G401 (cell line): ENCODE measurements at places on chromosomes 5 and 9. TPM values are rescaled to one million over a fixed set of nuclear protein-coding genes. Genes with fewer than 3 reads are reported as not detected.

ZNF354C gene
- 0.24 and 0.43 TPM in 2 replicates for total RNA-seq

NUP188 gene
- total RNA-seq: 33.2 and 68.6 TPM in 2 replicates

LCN15 gene
- not detected in 2 replicates for total RNA-seq

CCL21 gene
- total RNA-seq: not detected in 2 replicates

GRCh38 chr5:79795764-79796398 lies 106.2 kb downstream of the CMYA5 start:
- peak; percentile 82 for DNase-seq

DNA sequence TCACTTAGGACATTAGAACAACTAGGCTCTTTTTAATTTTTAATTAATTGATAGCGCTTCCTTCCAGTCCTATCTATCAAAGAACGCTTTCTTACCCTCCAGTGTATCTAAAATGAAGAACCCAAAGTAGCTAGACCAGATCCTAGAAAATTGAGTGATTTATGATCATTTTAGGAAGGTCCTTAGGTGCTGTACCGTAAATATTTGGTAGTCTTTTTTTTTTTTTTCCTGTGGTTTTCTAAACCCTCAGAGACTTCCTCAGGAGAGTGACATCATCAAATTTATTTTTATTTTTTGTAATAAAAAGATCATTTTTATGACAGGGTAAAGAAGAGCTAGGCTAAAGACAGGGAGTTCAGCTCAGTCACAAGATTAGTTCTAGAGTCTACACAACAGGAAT lies 197.4 kb downstream of the WDR70 start:
- no peak for DNase-seq

- DNase-seq: no peak
Measured at GRCh38 chr9:121652838-121653231, 1.4 kb downstream of the DAB2IP start.

DNA sequence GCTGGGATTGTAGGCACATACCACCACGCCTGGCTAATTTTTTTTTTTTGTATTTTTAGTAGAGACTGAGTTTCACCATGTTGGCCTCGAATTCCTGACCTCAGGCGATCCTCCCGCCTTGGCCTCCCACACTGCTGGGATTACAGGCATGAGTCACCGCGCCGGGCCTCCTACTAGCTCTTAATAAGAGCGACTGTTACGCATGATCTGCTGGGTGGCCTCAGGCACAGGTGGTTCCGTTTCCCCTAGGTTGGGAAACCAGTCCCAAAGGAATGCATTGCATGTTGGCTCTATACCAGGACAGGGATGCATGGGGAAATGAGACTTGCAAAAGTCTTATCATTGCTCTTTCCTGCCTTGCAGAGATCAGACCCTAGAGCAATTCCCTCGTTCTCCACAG lies 184.7 kb upstream of the PPP1R26 start:
- no peak for DNase-seq

DNA sequence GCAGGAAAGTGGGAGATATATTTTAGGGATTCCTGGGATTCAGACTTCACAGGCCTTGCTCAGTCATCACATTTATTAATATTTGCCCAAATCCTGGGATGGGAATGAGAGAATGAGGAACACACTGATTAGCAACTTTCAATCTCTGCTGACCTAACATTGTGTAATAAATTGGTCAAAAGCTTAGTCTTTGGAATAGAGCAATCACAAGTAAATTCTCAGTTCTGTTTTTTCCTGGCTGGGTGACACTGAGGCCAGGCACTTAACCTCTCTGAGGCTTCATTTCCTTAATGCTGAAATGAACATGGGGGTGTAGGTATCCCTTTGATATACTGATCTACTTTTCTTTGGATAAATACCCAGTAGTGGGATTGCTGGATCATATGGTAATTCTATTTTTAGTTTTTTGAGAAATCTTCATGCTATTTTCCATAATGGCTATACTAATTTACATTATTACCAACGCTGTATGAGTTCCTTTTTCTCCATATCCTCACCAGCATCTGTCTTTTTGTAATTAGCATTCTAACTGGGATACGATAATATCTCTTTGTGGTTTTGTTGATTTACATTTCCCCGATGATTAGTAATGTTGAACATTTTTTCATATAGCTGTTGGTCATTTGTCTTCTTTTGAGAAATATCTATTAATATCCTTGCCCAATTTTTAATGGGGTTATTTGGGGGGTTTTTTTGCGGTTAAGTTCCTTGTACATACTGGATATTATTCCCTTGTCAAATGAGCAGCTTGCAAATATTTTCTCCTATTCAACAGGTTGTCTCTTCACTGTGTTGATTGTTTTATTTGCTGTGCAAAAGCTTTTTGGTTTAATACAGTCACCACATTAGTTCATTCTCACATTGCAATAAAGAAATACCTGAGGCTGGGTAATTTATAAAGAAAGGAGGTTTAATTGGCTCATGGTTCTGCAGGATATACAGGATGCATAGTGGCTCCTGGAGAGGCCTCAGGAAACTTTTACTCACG lies 36.8 kb upstream of the NIPBL start:
- DNase-seq: no peak

- DNase-seq: no peak
Measured at GRCh38 chr5:150112201-150113046, 26.1 kb upstream of the CSF1R start.

DNA sequence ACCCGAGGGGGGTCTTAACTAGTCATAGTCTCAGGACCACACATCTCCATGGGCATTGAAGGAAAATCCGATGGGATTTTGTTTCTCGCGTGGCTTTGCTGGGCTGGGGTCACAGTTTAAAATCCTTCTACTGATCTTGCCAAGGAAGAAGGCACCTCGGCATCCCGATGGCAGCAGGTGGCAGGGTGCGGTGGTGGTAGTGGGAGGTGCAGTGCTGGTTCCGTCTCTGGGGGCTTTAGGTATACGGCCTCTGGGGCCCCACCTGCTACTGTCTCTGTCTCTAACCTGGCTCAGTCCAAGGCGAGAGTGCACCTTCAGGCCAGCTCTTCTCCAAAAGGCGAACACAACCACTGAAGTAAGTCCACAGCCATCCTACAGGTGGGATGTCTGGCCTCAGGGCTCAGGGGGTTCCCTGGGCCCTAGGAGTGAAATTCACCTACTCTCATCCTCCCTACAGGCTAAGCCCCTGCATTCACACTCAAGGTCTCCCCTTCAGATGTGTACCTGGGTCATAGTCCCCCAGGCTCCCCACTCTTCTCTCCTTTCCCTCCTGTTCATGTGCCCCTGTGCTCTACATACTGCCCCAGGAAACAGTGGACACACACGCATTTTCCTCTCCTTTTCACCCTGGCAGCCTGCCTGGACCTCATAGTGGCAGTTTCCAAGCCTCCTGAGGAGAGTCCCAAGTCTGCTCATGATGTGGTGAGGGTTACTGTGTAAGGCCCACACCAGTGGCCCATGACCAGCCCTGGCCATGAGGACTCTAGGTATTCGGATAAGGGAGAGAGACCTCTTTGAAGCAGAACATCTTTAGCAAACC lies 736 bp upstream of the FCN2 start:
- DNase-seq: no peak

DNA sequence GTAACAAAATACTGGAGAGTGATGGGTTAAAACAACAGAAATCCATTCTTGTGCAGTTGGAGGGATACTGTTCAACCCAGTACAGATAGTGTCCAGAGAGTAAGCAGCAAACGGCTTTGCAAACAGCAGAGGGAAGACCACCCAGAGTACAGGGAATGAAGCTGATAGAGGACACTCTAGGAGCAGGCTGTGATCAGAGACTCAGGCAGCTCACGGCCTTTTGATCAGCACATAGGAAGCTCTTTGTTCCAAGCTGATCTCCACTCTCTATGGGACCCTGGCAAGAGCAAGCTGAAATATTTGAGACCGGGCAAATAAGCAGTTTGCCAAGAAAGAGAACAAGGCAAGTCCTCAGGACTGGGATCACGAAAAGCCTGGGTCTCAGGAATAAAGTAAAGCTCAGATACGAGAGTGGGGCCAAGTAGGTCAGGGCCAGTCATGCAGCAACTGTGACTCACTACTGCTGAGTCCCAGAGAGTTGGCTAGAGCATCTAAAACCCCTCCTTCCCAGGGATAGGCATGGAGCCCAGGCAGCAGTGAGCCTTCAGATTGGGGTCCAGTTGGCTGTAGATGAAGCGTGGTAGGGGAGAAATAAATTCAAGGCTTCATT lies 52.4 kb downstream of the MELK start:
- peak; percentile 56 for DNase-seq

DNA sequence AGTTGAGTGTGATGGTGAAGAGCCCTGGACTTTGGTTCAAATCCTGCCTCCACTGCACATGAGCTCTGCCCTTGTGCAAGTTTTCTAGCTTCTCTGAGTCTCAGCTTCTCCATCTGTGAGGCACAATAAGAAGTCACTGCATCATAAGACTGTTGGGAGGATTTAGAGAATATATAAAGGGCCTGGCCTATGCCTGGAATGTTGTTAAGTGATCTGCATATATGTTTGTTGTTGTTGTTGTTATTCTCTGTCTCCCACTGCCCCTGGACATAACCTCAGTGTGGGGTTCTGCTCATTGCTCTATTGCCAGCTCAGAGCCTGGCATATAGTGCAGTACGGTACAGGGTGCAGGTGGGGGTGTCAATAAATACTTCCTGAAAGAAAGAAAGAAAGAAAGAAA lies 40.3 kb upstream of the EEIG1 start:
- DNase-seq: no peak

GRCh38 chr5:142450419-142450818 lies 125.6 kb upstream of the SPRY4 start:
- DNase-seq: no peak

DNA sequence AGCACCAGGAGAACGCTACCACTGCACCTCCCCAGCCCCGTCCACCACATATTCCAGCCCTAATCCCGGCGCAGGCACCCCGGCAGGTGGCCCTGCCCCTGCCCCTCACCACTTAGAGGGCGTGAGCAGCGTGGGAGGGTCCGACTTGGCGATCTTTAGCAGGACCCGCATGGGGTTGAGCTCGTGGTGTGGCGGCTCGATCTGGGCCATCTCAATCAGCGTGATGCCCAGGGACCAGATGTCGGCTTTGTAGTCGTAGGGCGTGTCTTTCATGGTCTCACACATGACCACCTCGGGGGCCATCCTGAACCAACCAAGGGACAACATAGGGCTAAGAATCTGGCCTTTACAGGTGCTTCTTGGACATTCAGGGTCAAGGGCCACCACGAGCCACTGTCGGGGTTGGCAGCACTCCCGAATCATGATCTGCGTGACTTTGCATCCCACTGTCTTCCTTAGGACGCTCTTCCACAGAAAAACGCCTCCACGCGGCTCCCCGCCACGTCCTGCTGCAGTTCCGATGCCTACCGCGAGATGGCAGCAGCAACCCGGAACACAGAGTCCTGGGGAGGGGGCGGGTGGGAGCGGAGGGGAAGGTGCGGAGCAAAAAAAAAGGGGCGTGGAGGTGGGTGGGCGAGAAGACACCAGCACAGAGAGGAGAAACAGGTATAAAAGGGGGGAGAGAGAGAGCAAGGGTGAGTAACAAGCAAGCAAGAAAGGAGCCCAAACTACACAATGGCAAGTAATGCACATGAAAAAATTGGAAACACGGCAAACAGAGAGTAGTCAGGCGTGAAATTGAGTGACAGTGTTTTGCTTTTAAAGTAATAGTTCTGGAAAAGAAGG lies 81.3 kb downstream of the STK10 start:
- peak; percentile 73 for DNase-seq

DNA sequence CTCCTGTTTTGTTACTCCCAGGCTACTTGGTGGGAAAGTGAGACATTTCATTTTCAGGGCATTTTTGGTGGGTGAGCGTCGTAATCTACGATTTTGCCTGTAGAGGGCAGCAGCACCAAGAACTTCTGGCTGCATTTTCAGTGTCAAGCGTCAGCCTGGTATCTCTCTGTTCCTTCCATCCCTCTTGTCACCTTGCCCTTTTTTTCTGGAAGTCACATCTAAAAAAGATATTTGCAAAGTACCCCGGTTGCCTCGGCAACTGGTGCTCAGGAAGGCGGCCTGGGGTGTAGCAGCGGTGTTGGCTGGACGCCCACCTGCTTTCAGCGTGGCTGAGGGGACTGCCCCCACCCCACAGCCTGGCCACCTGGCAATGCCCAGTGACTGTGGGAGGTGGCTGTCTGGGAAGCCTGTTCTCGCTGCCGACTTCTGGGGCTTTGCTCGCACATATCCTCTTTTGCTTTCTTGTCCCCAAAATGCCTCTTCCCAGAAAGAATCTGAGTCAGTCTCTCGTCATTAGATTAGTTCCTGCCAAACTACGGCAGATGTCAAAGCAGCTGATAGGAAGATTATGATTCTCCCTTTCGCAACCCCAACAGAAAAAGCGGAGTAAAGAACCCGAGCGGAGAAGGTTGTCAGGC lies 84.5 kb downstream of the ACER2 start:
- peak; percentile 86 for DNase-seq

DNA sequence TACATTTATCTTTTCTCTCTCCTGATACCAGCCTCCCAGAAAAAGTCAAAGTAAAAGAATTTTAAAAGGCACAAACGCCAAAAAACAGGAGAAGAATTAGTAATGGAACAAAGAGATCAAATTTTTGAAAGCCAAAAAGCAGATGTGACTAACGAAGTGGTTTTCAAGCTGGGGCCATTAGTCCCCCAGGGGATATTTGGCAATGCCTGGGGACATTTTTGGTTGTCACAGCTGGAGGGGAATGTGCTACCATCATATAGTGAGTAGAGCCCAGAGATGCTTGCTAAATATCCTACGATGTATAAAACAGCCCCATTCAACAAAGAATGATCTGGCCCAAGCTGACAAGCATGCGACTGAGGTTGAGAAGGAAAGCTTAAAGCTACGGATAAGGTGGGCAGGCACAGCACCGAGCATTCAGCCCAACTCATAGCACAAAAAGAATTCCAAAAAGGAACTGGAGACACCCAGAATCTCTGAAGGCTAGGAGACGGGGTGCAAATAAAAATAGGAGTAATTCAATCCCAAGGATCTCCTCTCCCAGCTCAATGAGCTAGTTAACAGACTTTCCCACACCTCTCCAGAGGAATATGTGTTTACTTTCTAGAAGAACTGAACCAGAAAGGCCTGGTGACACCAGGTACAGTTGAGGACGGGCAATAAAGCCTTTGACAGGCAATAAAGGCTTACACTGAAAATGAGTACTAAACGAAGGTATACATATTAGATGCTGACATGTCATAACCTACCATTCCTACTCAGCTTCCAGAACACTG lies 269.0 kb downstream of the DENND1A start:
- DNase-seq: no peak

DNA sequence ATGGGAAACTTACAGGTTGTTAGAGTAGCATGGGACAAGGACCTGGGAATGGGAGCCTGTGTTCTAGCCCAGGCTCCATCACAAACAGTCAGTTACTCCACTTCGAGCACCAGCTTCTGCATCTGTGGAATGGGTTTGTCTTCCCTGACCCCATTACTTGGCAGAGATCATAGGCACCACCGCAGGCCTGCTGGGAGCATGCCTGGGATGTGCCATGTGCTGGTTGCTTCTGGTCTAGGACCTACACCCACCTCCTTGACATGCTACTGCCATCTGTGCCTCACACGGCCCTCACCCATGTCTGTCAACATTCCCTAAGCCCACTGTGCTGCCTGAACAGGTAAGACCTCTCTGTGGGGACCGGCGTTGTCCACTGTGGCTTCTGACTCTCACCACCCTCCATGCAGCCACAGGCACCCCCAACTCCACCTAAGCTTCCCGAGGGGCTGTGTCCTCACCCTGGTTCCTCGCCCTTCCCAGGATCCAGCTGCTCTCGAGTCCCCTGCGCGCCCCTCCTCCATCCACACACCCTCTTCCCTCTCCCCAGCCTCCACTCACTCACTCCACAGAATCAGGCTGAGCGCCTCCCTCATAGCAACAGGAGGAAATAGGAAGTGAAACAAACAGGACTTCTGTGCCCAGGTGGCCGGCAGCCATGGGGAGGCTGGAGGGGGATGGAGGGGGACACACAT lies 85.9 kb upstream of the FAM120A start:
- DNase-seq: no peak
